ENCODE measurements at places on chromosomes 13 and 19.

DNA sequence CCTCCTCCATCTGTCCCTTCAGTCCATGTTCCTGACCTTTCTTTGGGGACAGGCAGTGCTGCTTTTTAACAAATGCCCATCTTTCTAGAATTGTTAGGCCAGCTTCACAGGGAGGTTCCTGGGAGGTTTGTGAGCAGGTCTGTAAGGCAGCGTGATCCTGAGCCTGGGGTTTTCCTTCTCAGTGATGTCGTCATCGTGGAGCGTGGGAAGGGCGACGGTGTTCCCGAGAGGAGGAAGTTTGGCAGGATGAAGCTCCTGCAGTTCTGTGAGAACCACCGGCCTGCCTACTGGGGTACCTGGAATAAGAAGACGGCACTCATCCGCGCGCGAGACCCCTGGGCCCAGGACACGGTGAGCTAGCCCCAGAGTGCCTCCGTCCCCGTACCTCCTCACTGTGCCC is 26.8 kb downstream of the CHAF1A start:
- DNase-seq, result no peak

DNA sequence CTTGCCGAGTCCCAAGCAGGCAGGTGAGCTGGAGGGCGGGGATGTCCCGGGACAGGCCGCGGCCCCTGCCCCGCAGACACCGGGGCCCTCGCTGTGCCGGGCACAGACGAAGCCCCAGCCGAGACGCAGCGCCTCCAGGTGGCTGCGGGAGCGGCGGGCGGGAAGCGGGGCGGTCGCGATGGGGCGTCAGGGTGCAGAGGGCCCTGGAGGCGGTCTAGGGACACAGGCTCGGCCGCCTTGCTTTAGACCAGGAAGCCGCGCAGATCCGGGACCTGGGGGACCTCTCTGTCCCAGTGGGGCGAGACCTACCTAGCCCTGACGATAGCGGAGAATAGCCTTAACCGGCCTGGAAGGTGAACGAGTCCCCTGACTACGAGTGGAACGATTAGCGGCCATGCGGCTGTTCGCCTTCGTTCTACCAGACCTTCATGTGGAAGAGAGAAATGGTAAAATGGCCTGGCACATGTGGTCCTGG is 4.2 kb upstream of the ZNF564 start:
- no peak for DNase-seq

DNA sequence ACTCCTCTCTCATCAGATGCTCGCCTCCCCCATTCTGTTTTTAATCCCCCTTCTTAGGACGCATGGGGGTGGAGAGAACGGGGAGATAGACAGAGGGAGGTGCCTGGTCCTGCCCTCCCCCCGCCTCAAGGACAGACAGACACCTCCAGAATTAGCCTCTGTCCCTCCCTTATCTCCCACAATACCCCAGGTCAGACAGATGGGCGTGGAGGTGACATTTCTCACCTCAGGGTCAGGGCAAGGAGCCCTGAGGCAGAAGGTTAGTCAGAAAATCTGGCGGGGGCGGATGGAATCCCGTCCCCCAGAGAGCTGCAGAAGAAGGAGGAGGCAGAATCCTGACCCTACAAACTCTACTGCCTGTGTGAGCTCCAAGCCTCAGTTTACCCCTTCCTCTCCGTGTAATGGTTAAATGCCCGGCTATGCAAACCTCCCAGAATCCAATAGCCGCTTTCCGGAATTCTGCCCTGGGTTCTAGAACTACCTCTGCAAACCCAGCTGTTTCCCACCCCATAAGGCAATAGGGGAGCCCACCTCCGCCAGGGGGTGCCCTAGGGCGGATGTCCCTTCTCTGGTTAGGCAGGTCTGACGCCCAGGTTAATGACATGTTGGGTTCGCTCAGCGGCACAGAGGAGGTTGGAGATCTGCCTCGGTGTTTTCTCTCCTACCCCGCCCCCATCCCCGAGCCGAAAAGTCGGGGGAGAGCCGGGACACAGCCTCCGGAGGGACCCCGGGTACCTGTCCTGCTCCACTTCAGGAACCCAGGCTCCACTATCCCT is 900 bp downstream of the PPP1R13L start:
- peak; percentile 36 for DNase-seq

GRCh38 chr19:17482877-17483604 is 12.7 kb downstream of the SLC27A1 start:
- DNase-seq, result no peak

DNA sequence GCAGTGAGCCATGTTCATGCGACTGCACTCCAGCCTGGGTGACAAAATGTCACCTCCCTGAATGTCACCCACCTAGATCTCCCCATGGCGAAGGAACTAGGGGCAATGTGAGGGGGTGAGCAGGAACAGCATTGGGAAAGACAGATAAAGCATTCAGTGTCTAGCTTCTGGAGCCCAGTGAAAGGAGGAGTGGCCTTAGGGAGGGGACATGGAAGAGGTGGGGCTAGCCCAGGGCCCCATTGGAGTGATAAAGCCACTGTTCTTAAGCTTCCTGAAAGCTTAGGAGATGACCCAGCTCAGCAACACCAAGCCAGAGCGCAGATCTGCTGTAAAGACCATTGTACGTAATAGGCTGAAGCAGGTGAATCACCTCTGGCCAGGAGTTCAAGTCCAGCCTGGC is 13.0 kb upstream of the KCNN1 start:
- DNase-seq, result no peak

GRCh38 chr19:46723023-46723461 is 6.1 kb upstream of the PRKD2 start:
- no peak for DNase-seq

DNA sequence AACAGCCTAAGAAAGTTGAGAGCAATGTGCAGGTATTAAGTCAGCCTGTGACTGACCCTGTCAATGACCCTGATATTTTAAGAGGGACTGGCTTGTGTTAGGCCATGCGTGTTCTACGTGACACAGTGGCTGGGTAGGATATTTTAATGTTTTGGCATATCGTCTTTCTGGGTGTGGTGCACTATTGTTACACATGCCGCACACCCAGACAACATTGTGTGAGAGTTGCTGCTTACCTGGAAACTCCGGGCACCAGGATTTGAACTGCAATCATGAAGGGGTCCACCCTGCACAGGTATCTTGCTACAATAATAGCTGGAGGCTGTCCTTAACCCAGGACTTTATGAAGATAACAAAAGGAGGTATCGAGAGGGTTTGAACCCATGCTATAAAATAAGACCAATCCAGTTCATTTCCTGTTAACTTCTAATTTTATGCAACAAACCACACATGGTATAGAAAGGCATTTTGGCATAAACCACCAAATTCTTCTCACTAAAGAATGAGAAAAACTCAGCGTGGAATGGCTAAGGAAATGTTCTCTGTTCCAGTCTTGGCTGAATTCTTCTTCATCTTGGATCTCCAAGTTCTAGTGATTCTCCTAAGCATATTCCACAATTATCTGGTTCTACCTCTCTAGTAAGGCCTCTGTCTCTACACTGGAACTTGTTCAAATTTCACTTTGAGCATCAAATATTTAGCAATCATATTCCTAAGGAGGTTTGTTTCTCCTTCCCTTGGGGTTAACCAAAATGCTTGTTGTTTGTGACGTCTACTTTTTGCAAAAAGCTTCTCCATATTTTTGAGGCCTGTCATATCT is 38.7 kb upstream of the POMP start:
- no peak for DNase-seq

GRCh38 chr13:27193496-27193895 is 21.9 kb upstream of the USP12 start:
- DNase-seq, result no peak

- no peak for DNase-seq
These were observed 14.0 kb downstream of the ZNF552 start for GRCh38 chr19:57800696-57801095.

- DNase-seq, result no peak
These were observed 38.8 kb downstream of the TDRD3 start for GRCh38 chr13:60435762-60436374.

- DNase-seq, result no peak
These were observed 3.4 kb upstream of the FFAR3 start for GRCh38 chr19:35354898-35355297.

DNA sequence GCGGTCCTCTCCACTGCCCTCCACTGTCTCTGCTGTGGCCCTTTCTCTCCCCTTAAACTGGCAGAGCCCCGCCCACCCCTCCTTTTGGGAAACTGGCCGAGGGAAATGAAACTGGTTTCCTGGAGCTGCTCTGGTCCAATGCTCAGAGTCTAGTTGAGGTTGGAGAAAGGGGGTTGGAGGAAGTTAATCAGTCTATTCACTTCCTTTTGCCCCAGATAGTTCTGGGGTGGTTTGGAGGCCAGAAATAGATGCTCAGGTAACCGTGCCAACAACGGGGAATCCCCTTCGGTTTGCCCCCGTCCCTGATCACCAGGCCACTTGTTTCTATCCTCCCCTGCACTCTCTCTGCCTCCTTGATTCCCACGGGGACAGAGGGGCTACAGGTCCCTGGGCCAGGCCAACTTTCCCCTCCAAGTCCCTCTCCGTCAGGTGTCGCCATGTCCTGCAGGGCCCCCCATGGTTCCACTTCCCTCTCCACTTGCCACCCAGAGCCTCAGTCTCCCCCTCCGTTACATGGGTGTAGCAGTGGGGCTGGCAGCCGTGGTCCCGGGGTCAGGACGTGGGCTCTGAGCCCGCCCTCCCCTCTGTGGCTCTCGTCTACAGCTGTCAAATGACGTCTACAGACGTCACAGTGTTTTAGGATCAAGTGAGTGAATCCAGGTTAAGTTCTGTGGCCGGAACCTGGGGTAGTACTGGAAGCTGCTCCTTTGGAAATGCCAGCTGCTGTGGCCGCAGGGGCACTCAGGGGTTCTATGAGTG is at the start of gene IL4I1:
TSS of gene IL4I1 (minus strand) at position 25 of the 759 bp plus-strand sequence. CDS start 727 bp downstream, outside the sequence.
- peak; percentile 91 for DNase-seq

DNA sequence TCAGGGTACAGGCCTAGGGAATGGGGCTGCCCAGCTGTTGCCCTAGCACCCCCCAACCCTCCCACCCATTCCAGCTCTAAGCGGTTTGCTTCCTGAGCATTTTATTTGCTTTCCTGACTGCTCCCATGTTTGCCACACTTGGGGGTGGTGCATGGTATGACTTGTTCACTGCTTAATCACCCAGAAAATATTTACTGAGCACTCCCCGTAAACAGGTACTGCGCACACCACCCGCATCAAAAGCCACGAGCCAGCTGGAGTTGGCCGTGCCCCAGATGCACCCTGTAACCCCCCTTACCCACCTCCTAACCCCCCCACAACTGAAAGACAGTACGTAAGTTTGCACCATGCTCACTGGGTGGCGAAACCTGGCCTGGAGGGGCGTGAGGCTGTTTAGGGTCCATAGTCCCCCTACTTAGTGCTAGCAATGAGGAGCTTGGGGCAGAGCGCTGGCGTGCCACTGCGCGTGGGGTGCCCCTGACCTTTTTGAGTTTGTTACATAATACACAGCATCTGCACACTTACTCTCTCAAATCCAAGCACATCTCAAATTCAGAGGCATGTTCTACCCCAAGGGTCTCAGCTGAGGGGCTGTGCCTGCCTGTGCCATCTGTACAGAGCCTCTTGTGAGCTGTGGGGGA is 29.8 kb downstream of the DPF1 start:
- DNase-seq, result no peak

DNA sequence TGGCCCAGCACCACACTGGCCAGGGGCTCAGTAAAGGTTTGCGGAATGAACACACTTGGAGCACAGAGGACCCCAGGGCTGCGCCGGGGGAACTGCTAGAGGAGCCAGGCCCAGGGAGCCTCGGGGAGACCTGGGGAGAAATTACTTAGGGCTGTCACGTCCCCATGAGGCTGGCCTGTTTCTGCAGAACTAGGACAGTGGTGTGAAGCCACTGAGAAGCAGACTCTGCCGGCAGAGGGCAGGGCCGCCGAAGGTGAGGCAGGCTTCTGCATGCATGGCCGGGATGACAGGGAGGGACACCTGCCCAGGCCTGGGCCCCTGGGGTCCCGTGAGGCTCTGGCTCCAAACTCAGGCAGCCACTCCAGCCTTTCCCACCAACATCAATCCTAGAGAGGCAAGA is 26.4 kb downstream of the ELAVL1 start:
- no peak for DNase-seq

GRCh38 chr13:46576762-46577161 is 23.8 kb downstream of the LRCH1 start:
- DNase-seq, result no peak

GRCh38 chr13:23630349-23631093 is 60.3 kb downstream of the TNFRSF19 start:
- DNase-seq, result no peak

GRCh38 chr13:80337288-80338081 is 3.4 kb downstream of the SPRY2 start:
- DNase-seq, result no peak

DNA sequence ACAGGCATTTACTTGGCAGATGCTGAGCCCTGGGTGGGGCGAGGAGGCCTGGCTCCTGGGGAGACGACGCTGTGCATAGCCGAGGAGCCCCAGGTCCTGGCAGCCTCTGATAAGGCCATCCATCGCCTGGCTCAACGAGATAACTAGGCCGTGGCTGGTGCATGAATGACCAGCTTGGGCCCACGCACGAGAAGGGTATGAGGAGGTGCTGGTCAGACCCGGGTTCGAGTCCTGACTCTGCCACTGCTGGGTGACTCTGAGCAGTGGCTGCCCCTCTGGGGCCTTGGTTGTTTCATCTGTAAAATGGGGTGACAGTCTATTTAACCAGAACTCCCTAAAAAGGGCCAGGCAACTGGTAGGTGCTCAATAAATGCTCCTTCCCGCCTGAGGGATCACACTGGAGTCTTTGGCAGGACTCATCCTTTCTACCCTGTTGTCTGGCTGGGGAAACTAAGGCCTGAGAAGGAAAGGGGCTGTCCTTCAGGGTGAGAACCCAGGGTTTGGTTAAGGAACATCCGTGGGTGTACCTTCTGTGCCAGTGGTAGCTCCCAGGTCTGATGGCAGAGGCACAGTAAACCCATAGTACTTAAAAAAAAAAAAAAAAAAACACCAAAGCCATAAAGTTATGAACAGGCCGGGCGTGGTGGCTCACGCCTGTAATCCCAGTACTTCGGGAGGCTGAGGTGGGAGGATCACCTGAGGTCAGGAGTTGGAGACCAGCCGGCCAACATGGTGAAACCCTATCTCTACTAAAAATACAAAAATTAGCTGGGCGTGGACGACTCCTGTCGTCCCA is 8.1 kb upstream of the ARRDC2 start:
- DNase-seq, result no peak

DNA sequence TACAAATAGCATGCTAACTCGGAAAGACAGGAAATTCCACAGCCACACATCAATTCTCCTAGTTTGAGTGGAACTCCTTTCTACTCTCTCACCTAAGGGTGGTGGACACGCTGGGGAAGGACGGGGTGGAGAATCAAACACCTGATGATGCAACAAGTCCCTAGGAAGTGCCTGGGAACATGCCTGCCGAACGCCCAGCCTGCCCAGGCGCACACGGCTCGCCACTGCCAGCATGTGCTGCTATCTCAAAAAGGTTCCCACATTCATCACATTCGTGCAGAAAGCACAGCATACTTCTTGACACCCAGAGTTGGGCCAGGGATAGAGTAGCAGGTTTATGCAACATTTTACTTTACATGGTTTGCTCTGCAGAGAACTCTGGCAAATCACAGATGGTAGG is 164.6 kb downstream of the ABCC4 start:
- DNase-seq, result no peak

DNA sequence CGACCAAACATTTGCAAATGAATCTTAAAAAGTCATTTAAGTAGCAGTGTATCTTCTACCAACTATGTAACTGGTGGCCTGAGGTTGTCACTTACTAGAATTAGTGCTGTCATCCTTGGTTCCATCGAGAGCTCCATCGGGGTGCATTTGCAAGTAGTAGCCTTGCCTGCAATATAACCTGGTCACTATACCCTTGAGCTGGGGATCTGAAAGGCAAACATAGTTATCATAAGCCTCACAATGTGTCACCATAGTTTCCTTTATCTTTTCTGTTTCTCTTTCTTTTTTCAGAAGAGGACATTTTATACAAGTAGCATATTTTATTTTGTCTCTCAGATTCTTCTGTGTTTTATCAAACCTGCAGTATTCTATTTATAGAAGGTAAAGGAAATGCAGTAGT is 422.6 kb downstream of the ITGBL1 start:
- DNase-seq, result no peak

Measured in CD14-positive monocyte (primary cell).